ENCODE measurements at places on chromosomes 13 and 19.

DNA sequence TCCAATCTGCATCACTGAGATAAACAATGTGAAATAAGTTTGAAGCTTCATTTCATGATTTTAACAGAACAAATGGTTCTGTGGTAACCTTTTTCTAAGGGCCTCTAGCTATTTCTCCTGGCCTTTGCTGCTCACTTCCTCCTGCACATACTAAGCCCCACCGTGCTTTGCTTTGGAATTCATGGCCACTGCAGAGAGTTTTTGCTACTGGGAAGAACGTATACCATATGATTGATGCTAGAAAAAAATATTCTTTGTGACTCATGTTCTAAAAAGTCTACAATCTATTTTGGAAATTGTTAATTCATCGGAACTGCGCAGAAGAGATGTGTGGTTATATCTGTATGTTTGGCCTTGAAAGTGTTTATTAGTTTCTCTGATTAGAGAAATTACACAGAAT, 747.3 kb downstream of the PCDH9 start:
- peak; percentile 46 for DNase-seq

DNA sequence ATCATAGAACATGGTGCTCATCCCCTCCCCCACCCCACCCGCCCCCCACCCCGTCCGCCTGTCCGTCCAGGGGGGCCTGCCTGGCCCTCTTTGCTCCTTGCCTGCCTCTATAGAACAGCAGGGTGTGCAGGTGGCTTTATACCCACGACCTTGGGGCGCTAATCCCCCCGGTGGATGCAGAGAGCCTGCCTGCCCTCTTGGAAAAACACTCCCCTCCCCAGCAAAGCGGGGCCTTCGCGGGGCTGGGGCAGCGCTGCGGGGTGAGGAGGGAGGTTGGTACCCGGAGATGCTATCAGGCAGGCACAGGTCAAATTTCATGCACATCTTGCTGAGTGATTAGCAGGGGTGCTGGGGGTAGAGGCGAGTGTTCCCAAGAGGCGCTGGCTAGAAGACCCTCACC, 21.9 kb downstream of the RFX1 start:
- no peak for DNase-seq

GRCh38 chr19:6613711-6614110, 22.8 kb upstream of the CD70 start:
- no peak for DNase-seq

GRCh38 chr13:108322206-108322824, 52.8 kb downstream of the TNFSF13B start:
- DNase-seq = peak; percentile 43

DNA sequence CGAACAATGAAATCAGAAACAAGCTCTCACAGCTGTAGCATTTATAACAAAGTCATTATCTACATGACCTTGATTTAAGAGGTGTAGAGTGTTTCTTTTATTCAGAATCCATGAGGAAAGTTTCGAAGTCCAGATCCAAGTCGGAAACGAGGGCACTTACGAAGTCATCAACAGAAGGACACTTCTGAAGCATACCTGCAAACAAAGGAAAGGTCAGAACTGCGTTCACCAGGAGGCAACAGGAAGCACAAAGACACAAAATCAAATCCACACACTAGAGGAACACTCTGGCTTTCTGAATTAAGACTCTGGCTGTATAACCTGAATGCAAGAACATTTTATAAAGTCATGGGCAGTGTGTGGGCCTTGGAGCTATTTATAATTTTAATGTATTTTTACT, 158.9 kb downstream of the MIPEP start:
- no peak for DNase-seq

DNA sequence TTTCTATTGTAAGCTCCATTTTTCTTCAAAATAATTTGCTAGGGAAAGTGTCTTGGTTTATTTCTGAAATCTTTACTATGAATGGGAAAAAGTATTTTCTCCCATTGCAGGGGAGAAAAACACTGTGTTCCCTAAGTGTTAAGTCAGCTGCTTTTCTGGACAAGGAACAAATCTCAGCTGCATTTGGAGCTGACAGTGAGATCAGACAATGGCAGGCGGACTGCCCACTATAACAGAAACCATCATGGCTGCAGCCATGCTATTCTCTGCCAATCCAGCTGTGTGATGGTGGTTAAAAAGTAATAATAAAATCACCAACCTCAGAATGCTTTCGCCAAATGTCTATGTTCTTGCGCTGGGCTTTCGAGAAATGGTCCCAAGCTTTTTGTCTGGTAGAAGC, 302.7 kb downstream of the DNAJC15 start:
- no peak for DNase-seq

GRCh38 chr13:106565127-106565775, 2.7 kb downstream of the ARGLU1 start:
- DNase-seq = no peak

- DNase-seq = no peak
These were observed 12.4 kb upstream of the GRWD1 start for GRCh38 chr19:48433337-48433736.

GRCh38 chr13:28429685-28430290, 65.1 kb downstream of the FLT1 start:
- no peak for DNase-seq

Data from fibroblast of skin of back (primary cell).